ENCODE measurements at places on chromosomes 3 and 15.

DNA sequence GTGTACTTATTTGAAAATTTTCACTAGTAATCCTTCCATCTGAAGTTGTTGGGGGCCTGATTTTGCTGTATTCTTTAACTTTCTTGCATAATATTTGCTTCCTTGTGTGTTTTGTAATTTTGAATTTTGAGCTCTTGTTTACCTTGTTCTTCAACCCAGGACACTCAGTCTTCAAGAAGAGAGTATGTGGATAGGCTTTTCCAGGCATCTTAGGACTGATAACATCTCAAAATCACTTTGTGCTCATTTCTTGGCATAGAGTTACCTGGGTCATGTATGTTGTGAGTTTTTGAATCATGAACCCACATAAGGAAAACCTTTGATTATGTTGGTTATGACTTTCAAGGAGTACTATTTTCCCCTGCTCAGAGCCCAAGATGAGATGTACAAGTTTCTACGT is 13.4 kb downstream of the BTD start:
- no peak for DNase-seq

- no peak for DNase-seq
These were observed 746.6 kb upstream of the CFAP20DC start for GRCh38 chr3:59796456-59796855.

GRCh38 chr3:98026425-98027084 is 8.6 kb downstream of the GABRR3 start:
- no peak for DNase-seq

DNA sequence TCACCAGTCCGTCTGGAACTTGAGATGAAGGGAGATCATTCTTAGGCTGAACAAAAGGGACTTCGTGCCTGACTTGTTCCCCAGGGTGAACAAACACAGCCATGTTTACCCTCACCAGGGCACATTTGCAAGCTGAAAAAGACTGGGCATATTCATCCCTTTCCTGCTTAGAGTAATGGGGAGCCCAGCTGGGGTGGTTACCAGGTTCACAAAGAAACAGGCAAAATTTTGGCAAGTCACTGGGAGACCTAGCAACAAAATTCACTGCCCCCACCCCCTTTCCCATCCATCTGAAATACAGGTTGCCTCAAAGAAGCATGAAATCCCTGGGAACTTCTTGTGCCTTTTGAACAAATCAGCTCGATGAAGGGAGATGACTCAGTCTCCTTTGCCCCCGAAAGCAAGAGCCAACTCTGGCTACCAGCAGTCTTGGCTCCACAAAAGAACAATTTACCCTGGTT is 775.0 kb downstream of the SQOR start:
- no peak for DNase-seq

DNA sequence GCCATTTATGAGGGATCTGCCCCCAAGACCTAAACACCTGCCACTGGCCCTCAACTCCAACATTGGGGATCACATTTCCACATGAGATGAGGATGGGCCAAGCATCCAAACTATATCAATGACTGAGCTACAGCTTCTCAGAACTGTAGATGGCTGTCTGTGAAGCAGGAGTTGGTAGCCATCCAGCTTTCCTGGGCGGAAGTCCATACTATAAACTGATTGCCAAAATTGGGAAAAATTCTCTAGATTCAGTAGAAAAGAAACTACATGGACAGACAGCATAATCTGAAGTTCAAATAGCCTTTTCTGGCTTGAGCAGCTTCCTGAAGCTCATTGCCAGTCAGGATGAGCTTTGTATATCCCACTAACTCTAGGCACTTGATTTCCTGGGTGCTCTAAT is 214.7 kb upstream of the ZBTB20 start:
- no peak for DNase-seq

- DNase-seq = no peak
These were observed 328.4 kb upstream of the UMPS start for GRCh38 chr3:124401843-124402242.
